CD4-positive, alpha-beta T cell treated with Interleukin-1 beta for 1 hour (primary cell): ENCODE measurements at places on chromosomes 5 and 9.

DNA sequence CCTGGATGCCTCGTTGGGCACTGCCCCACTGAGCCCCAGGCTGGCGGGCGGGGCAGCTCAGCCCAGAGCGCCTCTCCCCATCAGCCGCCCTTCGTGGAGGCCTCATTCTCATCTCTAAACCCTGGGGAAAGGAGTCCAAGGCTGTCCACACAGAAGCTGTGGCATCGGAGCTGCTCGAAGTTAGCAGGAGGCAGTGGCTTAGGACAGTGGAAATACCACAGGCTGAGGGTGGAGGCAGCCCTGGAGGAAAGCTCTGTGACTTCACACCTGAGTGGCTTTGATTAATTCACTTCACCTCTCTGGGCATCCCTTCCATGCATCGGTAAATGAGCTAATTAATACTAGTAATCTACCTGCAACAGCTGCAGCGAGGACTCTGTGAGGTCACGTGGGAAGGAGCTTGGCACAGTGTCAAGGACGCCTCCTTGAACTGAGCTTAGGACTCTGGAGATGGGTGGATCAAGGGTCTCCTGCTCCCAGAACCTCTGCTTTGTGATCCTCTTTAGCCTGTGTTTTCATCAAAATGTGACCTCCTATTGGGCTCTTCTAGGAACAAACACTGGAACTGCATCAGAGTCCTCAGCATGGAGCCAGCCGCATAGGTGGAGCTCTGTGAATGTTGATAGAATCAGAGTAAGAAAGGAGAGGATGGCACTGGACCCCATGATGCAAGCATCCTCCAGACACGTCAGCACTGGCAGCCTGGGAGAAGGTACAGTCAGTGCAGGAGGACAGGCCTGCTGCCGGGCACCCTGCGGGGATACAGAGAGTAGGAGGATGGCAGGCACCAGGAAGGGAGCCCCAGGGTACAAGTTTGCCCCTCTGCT, 842 bp upstream of the ANGPTL2 start:
- no peak for DNase-seq

DNA sequence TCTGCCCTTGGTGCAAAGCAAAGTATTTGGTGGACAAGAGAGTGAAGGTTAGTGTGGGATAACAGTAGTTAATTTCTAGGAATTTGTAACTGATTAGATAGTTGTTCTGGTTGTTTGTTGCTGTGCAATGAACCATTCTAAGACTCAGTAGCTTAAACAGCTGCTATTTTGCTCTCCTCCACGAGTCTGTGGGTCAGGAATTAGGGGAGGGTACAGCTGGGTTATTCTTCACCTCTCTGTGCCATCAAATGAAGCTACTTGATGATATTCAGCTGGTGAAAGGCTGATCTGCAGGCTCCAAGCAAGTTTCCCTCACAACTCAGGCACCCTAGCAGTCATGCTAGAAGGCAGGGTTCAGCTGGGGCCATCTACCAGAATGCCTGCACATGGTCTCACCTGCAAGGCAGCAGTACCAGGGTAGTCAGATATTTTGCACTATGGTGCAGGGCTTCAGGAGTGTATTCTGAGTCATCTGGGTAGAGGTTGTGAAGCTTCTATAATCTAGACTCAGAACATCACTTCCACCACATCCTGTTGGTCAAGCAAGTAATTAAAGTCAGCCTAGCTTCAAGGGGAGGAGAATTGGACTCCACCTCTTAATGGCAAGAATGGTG, 159.5 kb upstream of the SLC28A3 start:
- DNase-seq = no peak

GRCh38 chr5:7250004-7250403, 145.9 kb upstream of the ADCY2 start:
- no peak for DNase-seq

DNA sequence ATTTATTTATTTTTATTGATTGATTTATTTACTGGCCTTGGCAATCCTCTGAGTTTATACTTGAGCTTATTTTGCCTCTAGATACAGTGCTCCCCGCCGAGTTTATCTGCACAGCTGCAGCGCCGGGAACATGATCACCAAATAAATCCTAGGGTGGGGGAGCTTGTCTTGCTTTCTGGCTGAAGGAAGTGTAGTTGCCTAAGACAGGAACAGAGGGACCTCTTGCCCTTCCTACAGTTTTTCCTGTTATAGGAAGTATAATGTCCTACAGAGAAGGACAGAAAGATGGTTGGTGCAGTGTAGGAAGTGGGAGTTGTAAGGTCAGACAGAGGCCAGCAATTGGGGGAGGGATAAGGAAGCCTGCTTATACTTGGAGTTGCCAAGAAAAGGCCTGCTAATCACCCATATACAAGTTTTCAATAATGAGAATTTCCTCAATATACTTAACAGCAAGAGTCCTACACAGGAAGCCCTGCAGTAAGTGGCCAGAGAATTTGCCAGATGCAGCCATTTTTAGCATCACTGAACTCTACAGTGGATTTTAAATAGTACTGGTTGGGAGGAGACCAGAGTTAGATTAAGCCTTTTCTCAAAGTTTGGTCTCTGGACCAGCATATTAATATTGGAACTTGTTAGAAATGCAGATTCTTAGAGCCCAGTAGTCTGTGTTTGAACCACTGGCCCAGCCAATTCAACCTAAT, 7.7 kb downstream of the AOPEP start:
- no peak for DNase-seq

DNA sequence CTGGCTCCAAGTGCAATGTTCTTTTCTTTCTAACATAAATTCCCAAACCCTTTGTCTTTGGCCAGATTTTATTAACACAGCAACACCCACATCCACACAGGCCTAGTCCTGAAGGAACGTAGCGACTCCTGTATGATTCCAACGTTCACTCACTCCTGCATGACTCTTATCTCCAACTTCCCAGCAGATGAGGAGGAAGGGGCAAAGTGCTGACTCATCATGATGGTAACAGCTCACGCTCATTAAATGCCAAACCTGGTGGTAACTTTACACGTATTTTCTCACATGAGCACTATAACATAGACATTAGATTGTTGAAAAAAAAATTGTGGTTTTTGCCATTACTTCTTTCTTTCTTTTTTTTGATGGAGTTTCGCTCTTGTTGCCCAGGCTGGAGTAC, 1349.5 kb downstream of the EFNA5 start:
- DNase-seq = no peak

GRCh38 chr5:177403102-177403791, 2.8 kb upstream of the PFN3 start:
- DNase-seq = peak; percentile 63

DNA sequence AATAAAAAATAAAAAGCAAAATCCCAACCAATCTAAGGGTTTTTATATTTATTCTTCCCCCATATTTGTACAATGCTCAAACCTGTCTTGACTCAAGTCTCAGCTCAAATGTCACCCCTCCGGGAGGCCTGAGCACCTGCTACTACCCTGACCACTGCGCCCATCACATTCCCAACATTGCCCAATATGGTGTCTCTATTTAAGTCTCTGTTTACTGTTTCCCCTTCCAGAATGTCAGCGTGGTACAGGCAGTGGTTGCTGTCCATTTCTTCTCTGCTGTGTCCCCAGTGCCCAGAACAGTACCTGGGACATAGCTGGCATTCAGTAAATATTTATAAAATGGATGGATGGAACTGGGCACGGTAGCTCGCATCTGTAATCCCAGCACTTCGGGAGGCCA, 47.3 kb upstream of the PRRC2B start:
- no peak for DNase-seq

DNA sequence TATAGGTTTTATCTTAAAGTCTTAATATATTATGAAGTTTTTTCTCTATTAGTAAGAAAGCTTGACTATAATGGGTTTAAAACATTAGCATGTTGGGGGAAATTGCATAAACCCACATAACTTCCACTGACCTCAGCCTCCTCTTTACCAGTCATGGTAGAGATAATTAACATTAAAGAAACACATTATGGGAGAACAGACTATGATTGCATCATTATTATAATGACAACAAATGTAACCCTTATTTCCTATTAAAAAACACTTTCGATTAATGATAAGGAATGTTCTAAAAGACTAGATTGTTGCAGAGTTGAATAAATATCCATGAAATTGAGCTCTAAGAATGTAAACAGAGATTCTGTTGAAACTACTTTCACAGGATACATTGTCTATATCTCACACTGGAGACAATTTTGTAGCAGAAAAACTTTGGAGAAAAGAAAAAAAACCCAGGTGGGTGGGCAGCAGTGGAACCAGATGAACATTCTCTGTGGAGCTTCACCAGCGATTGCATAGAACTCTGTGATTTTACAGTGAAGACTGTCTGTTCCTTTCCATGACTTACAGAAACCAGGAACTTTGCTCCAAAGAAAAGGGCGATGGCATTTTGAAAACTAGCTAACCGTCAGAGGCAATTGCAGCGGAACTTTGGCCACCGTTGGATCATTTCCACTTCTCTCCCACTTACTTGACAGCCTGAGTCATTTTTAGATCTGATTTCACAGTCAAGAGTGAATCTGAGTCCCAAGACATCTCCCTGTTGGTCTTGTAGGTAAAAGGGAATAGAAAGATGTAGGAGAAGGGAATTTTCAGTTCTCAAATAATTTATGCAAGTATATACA, 21.0 kb upstream of the ERAP2 start:
- no peak for DNase-seq

DNA sequence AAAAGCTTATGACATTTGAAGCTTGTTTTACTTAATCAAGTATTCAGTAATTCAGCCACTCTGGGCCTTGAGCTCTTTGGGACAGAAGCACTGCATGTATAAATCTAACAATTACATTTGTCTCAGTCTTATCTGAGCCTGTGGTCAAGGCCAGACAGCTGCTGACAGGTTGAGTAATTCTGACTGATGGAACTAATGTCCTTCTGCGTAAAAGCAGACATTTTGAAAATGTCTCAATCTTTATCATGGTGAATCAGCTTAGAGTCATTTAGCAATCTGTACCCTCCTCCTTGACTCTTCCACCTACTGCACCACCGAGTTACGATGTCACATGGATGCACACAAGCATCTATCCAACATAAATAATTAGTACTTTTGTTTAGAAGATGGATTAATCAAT, 400.0 kb downstream of the ARRDC3 start:
- DNase-seq = no peak

- no peak for DNase-seq
Measured at GRCh38 chr5:177256296-177256695, 47.2 kb downstream of the RAB24 start.

DNA sequence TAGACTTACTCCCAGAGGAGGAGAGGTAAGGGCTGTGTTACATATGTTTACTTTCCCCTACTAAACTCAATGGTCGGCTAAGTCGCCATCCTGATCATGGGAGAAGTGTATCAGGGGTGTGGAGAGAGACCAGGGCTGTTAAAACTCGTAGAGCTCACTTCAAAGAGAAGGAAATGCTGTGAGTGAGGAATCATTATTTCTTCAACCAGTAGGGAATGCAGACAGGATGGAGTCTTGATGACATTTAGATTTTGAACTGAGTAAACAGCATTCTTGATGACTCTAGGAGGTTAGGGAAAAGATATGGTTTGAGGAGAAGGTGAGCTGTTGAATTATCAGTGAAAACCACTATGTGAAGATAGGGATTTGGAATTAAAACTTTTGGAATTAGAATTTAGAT, 17.3 kb downstream of the RECK start:
- DNase-seq = no peak

- DNase-seq = no peak
Measured at GRCh38 chr9:69497816-69498215, 172.8 kb downstream of the ENTREP1 start.

GRCh38 chr9:132216861-132217619, 55.2 kb downstream of the NTNG2 start:
- DNase-seq = peak; percentile 44

DNA sequence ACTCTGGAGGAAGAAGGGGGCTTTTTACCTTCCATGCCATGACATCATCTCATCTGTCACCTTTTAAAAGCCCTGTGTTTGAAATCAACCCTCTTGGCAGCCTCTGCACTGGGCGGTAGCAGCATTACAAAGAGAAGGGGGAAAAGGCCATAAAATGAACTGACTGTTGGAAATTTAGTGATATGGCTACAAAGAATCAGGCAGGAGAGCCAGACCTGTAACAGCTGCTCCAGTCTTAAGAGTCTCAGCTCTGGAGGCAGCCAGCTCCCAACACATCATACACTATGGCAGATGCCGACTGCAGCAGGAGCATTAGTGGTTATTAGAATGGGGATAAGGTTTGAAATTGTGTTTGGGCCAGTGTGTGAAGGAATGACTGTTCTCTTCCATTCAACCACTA, 257.5 kb downstream of the DMAC1 start:
- no peak for DNase-seq

DNA sequence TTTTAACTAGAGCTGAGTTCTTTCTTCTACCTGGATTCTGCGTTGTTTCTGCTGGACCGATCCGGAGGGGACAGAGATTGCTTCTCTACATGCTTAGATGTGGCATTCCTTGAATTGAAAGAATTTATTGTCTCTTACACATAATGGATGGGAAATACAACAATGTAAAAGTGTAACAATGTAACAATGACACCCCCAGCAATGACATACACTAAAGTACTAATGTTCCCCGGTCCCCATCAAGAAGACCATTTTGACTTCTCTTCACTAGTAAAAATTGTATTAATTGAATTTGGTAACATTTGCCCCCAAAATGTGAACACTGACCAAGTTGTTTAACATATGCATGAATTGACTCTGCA, 760.2 kb downstream of the TAF11L14 start:
- no peak for DNase-seq

DNA sequence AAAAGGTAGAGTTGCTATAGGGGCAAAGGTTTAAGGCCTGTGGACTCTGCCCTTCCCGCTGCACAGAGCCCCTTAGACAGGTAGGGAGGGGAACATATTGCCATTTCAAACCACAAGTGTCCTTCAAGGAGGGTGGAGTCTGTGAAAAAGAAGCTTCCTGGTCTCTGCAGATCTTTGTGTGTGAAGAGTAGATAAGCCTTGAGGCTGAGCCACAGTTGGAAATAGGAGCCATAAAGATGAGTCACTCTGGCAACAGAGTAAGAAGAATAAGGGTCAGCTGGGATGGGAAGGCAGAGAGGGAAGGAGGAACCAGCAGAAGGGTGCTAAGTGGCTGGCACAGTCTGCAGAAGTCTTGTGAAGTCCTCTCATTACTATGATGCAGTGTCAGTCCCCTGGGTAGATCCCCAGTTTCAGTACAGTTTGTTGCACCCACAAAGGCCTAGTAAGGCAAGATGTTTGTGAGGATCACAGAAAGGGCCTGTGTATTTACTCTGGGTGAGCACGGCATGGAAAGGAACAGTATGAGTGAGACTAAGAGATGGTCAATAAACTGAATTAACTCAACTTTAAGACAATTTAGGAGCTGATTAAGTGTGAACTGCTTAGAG, 18.1 kb downstream of the GRXCR2 start:
- DNase-seq = no peak

DNA sequence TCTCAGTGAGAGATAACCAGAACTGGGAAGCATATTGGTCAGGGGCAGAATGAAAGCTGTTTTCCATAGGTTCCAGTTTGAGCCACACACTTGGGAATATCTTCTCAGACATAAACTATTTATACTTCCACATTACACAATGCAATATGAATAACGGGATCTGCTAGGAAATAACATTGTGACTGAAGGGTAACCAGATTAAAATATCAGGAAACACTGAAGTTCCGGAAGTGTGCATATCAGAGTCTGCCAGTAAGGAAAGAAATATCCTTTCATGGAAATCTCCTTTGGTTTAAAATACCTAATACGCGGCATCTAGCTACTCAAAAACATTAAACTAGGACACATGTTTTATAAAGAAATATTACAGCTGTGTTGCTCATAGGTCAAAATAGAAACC, 56.3 kb downstream of the ST8SIA4 start:
- DNase-seq = no peak

GRCh38 chr5:155087036-155087435, 73.5 kb downstream of the KIF4B start:
- no peak for DNase-seq

GRCh38 chr9:84371737-84372136, 31.2 kb upstream of the SLC28A3 start:
- peak; percentile 4 for DNase-seq
